ENCODE measurements at places on chromosomes 5 and 9.

- DNase-seq, result no peak
Observed at GRCh38 chr5:156846914-156847313, 3.2 kb upstream of the PPP1R2B start.

GRCh38 chr5:158054223-158055110, 195.5 kb upstream of the CLINT1 start:
- DNase-seq, result no peak

GRCh38 chr5:35089334-35090314, 41.9 kb upstream of the AGXT2 start:
- peak; percentile 51 for DNase-seq

GRCh38 chr5:108257996-108258395, 123.9 kb downstream of the FBXL17 start:
- DNase-seq, result no peak

DNA sequence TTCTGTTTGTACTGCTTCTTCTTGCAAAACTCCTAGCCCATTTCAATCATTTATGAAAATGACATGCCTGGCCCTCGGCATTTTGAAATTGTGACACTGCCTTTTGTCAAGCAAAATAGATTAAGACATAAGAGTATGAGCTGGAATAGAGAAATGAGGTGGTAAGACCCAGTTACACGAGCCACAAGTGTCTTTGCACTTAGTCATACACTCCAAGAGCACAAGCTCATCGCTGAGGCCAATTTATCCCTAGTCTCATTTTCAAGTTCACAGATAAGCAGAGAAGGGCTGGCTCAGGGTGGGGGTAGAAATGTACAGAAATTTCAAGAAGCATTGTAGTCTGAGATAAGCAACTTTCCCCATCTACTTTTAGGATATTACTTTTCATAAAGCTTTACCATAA, 40.6 kb upstream of the MAP1B start:
- DNase-seq, result no peak

GRCh38 chr5:151023651-151024050, 3.3 kb downstream of the GPX3 start:
- no peak for DNase-seq

GRCh38 chr5:169052207-169052606, 248.7 kb downstream of the SLIT3 start:
- no peak for DNase-seq

DNA sequence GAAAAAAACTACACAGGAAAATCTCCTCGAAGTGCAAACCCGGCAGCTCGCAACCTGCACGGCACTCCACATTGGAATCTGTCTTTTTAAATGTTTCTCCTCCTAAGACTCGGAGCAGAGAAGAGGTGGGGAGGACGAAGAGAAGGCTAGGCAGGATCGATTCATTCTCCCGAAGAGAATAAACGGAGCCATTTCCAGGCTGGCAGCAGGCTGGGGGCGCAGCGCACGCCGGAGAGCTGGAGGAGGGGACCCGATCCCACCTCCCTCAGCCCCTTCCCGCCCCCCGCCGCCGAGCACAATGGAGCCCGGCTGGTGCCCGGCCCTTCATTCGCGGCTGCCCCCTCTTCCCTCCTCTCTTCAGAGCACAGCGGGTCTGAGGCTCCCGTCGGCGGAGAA, 628 bp downstream of the HOMER1 start:
- DNase-seq, result no peak

GRCh38 chr5:142684508-142685041, 1.3 kb downstream of the FGF1 start:
- no peak for DNase-seq

DNA sequence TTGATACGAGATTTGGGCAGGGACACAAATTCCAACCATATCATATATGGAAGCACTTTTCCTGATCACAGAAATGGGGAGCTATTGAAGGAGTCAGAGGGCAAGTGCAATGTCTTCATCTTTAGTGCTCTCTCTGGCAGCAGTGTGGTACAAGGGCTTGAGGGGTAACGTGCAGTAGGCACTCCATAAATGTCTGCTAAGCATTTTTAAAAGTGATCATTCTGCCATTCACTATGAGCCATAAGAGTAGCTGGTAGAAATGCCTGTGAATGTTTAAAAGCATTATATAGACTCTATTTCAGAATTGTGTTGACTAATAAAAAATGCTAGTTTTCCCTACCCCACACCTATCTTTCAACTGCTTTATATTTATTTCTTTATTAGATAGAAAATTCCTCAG, 61.1 kb upstream of the DHFR start:
- no peak for DNase-seq

DNA sequence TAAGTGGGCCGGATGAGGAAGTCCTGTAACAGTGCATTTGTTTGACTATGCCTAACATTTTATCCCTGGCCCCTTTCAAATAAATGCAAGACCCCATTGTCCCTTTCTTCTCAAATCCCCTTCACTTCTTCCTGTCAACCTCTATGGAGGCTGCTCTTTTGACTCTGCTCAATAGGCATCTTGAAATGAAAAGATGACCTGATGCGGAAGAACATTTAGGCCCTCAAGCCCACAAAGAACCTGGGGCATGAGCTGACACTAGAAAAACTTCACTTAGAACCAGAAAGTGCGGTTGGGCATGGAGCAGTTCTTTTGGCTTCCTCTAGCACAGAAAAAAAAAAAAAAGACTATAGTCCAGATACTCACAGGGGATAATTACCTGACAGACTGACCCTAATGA, 1434.7 kb upstream of the WWC1 start:
- no peak for DNase-seq

DNA sequence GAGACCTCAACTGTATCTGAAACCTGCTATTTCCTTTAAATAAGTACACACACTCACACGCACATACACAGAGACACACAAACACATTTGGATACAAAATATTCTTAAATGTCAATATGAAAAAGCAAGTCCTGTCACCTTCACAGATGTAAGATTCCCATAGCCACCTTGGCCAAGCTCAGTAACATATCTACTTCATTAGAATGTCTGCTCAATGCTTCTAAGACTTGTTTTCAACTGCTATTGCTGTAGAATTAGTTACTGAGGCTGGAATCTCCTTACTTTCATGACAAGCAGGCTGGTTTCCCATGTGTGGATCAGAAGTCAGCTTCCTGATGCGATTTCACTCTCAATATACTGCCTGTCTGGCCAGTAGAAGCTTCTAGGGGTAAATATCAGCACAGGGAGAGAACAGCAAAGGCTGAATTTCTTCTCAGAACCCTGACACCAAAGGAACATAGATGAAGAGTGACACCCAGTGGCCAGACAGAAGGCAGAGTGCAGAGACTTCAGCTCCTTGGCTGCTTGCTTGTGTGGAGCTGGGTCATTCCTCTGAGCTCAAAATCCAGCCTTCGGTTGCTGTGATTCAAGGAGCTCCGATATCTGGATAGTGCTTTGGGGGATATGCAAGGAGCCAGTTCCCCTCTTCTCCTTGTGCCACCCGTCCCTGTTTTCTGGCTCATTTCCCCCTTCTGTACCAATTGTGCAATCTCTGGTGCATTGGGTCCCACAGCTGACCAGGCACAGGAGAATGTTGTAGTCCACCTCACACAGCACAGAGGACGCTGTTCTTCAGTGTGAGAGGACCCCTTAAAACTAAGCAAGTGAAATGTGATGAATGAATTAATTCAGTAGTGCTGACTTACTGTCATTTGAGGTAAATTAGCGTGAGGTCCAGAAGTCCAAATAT, 26.6 kb upstream of the ABLIM3 start:
- peak; percentile 47 for DNase-seq

DNA sequence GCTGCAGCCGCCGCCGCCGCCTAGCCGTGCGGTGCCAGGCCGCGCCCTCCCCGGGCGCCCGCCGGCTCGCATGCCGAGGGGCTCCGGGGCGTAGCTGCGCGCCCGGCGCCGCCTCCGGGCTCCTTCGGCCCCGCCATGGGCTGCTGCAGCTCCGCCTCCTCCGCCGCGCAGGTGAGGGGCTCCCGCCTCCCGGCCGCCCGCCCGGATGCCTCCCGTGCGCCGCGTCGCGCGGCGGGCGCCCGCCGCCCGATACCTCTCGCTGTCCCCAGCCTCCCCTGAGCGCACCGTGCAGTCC, 230 bp downstream of the SLC44A1 start:
- no peak for DNase-seq

- no peak for DNase-seq
Observed at GRCh38 chr5:139306628-139307379, 13.3 kb downstream of the MATR3 start.

DNA sequence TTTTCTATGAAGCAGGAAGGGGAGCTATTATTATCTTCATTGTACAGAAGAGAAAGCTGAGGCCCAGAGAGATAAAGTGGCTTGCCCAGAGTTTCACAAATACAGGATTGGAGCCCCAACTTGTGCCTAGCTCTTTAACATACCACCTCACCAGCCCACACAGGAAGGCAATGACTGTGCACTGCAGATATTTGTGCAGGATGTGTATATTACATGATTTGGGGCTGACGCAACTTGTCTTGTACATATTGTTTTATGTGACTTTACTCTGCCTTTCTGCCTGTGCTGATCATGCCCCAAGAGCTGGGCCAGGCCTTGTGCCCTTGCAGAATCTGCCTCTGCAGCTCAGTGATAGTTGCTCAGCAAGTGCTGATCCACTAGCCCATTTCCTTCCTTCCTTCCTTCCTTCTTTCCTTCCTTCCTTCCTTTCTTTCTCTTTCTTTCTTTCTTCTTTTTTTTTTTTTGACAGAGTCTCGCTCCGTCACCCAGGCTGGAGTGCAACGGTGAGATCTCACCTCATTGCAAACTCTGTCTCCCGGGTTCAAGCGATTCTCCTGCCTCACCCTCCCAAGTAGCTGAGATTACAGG, 106.6 kb upstream of the TBCA start:
- no peak for DNase-seq

DNA sequence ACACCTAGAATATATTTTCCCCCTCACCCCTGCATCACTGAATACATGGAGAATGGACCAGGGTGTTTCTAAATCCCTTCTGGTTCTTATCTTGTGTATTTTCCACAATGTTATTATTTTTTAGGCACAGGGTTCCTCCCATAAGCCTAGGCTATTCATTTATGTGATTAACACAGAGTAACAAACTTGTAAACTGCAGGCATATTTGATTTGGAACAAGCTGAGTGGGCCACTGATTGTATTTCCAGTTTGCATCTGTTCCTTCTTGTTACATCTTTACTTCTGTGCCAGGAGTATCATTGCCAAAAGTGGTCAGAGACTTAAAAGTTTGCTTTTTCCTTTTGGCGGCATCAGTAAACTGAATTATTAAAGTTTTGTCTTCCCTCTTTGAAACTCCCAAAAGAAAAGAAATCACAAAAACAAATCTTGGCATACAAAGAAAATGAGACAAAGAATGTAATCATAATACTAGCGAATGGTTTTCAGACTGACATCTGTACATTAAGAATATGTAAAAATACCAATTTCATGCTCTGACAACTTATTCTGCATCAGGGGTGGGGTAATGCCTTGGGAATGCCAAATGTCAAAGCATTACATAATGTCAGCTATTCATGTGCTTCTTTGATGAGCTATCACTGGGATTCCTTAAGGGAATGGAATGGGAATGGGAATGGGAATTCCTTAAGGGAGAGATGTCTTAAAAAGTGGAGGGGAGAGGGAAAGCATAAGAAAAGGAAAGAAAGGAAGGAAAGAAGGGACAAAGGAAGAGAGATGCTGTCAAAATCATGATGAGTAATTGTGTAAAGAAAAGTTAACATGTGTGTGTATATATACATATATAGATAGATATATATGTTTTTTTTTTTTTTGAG, 22.2 kb upstream of the PAX5 start:
- DNase-seq, result no peak

DNA sequence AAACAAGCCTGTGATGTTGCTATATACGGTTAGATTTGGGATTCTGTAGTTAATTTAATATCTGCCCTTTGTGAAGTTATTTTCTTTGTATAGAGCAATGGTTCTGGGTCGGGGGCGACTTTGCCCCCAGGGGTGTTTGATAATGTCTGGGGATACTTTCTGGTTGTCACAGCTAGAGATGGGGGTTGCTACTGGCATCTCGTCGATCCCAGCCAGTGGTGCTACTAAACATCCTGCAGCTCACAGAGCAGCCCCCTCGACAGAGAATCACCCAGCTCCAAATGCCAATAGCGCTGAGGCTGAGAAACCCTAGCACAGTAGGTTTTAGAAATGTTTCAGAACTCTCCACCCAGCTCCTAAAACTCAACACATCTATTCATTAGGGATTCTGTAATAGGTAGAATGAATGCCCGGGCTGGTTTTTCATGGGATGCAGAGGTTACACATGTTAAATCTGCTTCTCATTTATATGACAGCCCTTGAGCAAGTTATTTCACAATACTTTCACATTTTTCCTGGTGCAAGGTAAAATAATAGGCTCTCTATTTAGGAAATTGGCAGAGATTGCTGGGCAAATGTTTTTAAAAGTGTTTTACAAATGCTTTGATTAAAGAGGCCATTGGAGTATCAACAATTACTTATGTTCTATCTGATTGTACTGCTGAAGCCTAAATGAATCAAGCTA, 75.2 kb upstream of the CTSL start:
- DNase-seq, result no peak

GRCh38 chr9:127858041-127858512, 3.6 kb upstream of the ENG start:
- no peak for DNase-seq

GRCh38 chr9:136631038-136632000, 31.4 kb upstream of the EGFL7 start:
- DNase-seq, result peak; percentile 86

DNA sequence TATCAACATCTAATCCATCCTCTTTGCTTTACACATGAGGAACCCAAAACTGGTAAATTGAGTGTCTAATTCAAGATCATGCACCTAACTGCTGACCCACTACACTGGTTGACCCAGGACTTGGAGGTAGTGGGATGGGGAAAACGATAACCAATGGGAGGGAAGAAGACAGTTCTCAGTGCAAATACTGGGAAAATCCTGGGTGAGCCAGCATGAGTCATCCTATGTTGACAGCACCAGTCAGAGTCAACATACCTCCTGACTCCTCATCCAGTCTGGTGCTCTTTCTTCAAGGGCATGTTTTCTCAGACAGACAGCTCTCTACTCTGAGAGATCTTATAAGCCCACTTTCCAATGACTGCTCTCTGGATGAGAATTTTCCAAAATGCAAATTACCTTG, 232.8 kb upstream of the PTGER4 start:
- no peak for DNase-seq

DNA sequence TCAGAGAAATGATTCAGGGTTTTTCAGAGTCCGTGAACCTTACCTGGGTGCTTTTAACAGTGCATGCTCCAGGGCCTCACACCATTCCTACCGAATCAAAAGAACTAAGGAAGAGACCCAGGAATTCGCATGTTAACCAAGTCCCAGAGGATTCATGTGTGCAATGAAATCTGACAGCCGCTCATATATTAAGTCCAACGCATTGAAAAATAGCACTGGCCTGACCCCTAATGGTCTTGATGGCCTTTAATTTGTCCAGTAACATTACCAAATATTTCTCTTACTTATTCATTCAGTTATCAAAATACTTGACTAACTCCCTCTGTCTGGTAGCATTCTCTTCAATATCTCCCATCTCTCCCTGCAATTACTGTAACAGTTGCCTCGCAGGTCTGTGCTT, 55.0 kb upstream of the MARCHF11 start:
- DNase-seq, result no peak

All from CD4-positive, alpha-beta T cell treated with Interleukin-12 subunit alpha and Interleukin-12 subunit beta, for 1 hour (primary cell).